ENCODE measurements at places on chromosomes 16 and 17. TPM values are rescaled to one million over a fixed set of nuclear protein-coding genes. Genes with fewer than 3 reads are reported as not detected.

PLEKHM1 gene
- total RNA-seq = 83.0 TPM

KLHL36 gene
- 57.8 TPM for total RNA-seq

GINS2 gene
- 10.7 TPM for total RNA-seq

CYGB gene
- 5.8 TPM for total RNA-seq

SCIMP gene
- total RNA-seq = 1.5 TPM

HES7 gene
- not detected for total RNA-seq

All from Peyer's patch (tissue), 4 donors.